BE2C (cell line): ENCODE measurements at places on chromosomes 6 and 20.

GRCh38 chr20:32052778-32053362, 828 bp downstream of the HCK start:
- DNase-seq, result no peak

DNA sequence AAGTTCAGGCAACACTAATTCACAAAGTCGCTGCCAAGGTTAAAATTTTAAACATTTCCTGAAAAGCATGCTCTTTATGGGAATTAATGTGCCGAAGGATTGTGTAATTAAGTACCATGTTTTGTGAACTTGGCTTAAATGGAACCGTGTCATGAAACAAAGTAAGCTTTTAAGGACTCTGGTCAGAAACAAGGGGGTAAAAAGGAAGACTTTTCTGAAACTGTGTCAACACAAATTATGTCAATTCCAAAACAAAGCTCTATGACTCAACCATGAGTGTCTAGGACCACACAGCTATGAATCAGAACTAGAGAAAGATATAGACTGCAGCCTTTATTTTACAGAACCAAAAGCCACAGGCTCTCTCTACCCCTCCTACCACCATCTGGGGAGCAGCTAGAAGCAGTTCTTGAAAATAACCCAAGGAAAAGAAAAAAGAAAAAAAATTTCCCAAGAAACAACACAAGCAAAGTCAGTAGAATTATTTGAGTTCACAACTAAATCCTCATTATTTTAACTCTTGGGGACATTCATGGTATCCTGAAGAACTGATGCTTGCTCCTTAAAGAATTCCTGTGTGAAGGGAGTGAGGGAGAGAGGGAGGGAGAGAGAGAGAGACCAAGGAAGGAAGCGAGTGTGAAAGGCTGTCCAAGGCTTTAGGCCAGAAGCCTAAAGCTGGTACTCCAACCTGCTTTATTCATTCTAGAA, 81.9 kb downstream of the ZMYND8 start:
- DNase-seq, result no peak

DNA sequence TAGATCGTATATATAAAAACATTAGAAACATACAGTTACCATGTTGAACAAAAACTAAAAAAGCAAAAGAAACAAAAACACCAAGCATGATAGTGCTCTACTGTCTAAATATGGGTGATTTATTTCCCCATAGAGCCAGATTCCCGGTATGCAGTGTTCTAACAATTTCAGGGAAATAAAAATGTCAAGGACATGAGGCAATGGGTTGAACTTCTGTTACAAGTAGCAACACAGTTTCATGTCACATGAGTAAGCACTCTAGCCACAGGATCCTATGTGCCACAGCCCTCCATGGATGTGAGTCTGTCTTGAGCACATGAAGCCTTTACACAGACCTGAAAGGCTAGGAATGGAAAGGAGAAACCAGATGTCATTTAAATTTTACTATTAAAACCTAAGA, 96.0 kb downstream of the MAP3K5 start:
- DNase-seq, result no peak

GRCh38 chr6:105952772-105953690, 133.1 kb upstream of the PRDM1 start:
- DNase-seq, result no peak

DNA sequence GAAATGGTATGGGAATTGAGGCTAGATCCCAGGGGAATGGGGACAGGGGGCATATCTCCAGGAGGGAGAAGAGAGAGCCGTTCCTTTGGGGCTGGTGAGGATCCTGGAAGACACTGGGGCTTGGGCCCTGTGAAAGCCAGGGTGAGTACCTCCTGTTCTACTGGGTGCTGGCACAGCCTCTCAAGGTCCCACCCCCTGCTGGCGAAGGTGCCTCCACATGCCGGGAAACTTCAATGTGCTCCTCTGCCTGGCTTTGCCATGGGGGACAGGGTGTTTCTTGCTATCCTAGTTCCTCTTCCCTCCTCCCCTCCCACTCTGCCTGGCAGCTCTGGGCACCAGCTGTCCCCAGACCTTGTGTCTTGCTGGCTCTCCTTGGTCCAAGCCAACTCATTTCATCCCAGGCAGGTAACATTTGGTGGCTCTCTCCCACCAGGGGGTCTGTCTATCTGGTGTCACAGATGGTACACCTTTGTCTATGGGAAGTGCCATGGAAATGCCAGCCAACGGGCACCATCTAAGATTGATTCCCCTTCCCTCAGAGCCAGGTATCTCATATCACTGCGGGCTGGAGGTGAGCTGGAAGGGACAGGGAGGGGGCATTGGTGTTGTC, 56.8 kb downstream of the MDGA1 start:
- no peak for DNase-seq

DNA sequence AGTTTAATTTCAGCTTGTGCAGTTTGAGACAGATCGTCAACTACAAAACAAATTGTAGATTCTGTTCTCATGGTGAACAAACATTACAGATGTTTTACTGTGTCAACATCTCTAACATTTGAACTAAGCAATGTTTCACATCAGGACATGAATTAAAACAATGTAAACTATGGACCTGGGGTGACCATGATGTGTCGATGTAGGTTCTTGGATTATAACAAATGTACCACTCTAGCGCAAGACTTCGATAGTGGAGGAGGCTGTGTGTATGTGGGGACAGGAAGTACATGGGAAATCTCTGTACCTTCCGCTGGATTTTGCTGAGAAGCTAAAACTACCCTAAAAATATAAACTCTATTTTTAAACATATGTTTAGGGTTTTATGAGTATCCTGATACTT, 17.1 kb downstream of the HIVEP2 start:
- DNase-seq, result no peak

DNA sequence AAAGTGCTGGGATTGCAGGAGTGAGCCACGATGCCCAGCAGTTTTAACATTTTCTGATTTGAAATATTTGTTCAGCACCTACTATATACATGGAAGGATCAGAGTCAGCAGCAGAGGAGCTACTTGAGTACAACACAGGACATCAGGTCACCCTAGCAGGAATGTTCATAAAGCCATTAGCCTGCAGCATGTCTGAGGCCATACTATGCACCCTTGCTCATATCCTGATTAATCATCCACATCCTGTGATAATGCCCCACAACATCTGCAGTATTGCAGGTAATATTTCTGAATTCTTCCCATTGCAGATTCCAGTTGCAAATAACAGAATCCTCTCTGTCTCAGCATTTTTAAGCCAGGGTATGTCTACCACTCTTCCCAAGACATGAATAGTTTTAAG, 171.0 kb upstream of the PRND start:
- DNase-seq, result no peak

DNA sequence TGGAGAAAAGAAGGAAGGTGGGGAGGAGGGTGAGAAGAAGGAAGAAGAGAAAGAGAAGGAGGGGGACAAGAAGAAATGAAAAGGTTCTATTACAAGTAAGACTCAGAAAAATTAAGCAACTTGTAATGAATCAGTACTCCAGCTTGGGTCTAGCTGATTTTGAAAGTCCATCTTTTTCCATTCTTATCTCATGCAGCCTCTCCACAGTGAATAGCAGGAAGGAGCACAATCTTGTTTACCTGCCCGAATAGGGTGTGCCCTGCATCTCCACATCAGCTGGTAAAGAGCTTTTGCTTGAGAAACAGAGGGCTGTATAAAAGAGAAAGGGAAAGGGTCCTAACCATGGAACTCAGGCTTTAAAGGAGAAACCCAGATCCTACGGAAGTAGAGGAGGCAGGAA, 348.8 kb downstream of the TPBG start:
- no peak for DNase-seq

GRCh38 chr6:140825731-140826130, 1307.0 kb upstream of the GJE1 start:
- no peak for DNase-seq

DNA sequence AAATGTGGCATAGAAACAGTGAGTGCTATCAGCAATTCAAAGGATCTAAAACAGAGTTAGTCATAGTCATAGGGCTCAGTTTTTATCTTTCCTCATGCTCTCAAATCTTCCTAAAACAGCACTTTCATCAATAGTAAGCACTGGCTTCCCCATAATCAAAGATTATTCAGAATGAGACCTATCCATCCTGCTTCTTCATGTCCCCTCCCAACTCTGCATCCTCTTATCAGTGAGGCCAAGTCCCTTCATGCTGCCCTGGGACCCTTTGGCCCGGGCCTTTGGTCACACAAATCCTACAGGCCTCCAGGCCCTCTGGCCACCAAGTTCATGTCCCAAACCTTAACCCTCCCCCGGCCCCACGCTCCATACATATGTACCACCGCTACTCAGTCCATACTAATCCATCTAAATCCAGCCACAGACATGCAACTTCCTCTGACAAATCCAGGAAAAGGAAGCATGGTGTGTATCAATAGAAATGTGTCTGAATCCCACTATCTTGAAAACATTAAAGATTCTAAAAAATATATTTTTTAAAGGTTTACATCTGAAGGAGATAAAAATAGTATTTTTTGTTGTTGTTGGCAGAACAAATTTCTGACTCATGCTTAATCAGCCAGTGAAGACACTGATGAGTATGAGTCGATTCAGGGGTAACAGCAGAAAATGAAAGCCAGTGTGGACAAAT, 143.5 kb downstream of the PDE7B start:
- DNase-seq, result no peak

DNA sequence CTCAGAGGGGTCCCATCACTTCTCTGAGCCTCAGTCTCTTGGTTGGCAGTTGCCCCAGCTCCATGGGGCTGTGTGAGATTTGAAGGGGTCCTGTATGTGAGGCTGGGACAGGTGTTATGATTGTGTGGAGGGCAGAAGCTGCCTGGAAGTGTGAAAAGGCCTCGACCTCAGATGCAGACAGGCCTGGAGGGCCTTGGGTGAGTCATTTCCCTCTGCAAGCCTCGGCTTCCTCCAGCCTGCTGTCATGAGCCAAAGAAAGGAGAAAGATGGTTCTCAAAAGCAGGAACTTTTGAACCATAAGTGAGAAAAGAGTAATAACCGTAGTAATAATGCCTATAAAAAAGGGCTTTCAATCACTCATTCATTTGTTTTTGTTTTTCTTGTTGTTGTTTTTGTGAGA, 37.5 kb downstream of the SNAI1 start:
- DNase-seq, result no peak

DNA sequence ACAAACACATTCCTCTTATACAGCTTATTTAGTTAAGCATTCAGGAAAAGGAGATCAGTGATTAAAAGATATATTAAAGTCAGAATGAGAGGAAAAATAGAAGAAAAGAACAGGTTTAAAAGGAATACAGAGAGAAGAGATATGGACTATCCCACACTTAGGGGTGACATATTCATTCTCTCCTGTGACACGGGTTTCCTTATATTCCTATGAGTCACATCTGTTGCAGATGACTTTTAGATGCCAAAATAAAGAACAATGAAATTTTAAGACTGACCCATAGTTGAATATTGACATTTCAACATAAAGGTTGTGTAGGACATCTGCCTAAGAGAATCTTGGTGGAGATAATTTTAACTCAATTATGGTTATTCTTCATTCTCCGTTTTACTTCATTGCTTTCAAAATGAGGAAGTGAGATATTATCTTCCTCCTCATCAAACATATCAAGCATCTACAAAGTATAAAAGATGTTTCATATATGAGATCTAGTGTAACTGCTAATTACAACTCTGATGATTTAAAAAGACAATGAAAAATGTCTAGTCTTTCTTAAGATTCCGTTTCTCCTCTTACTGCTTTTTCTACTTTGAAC, 1336.7 kb upstream of the CITED2 start:
- DNase-seq, result no peak

DNA sequence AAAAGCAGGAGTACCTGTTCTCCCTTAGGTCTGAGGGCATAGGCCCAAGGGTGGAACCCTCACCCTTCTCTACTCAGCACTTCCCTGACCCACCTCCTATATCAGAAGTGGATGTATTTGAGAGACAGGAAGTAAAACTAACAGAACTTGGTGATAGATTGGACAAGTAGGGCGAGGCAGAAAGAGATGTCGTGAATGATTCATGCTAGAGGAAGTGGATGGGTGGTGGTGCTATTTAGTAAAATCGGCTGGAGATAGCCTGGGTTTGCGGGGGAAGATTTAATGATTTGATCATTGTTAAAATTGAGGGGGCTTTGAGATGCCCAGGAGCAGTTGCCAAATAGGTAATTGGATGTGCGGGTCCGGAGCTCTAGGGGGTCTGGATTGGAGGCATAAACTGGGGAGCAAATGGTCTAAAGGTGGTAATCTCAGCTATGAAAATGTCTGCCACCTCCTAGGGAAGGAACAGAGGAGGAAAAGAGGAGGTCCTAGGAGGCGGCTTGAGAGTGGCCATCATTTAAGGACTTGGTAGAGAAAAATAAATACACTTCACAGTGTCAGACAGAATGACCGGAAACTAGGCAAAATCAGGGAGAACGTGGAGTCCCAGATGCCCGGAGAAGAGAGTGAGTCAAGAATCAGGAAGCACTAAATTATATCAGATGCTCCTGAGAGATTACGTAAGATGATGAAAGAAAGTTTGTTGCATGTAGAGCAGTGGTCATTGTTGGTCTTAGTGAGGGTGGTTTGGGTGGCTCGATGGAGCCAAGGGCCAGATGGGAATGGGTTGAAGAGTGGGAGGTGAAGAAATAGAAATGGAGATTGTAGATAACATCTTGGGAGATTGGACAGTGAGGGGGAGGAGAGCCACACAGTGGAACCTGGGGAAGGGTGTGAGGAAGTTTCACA, 142.0 kb downstream of the CEP57L1 start:
- no peak for DNase-seq

- no peak for DNase-seq
Measured at GRCh38 chr6:133187657-133188453, 53.3 kb upstream of the EYA4 start.

- no peak for DNase-seq
Measured at GRCh38 chr6:55445648-55446204, 118.5 kb downstream of the GFRAL start.

DNA sequence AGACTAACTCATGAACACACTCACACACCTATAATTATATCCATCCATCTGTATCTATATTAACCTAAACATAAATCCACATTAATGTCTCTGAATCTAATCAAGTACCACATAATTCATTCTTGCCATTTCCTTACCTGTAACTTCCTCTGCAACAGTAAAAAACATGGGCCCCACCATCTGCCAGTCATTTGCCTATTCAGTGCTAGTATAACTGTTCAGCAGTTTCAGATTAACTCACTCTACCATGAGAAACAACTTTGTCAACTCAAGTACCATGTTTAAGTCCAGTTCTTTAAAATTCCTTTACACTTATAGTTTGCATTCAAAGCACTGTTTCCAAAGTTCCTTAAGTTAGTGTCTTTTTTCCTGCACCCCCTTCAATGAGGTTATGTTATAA, 68.8 kb downstream of the LAMP5 start:
- no peak for DNase-seq

DNA sequence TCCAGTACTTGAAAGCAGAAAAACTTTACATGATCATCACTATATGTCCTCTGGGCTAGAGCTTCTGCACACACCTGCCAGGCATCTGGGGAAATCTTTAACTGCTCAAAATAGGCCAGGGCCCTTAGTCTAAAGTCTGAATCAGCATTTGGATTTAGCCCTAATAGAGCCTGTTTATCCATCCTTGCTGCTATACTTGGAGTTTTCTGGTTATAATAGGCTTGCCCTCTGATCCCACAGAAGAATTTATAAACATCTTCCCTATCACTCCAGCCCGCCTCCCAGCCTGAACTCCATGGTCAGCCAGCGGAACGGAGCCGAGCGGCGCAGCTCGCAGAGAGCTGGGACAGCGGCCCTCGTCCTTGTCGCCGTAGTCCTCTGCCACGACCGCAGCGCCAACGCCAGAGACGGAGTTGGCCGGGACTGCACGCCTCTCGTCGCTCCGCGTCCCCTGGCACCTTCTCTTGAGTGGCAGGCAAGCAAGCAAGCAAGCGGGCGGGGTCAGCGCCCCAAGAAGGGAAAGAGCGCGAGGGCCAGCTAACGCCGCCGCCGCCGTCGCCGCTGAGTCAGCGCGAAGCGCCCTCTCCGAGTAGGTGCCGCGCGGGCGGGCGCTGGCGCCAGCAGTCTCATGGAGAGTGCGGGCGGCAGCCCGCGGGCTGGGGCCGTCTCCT, 25.4 kb upstream of the ASIP start:
- peak; percentile 92 for DNase-seq
